ENCODE measurements at places on chromosomes 12 and 14.
A peak's percentile ranks its signal among the peaks of the same experiment; 100 is the strongest.

GRCh38 chr12:51635346-51635745 is 44.3 kb downstream of the SCN8A start:
- peak; percentile 45 for DNase-seq

DNA sequence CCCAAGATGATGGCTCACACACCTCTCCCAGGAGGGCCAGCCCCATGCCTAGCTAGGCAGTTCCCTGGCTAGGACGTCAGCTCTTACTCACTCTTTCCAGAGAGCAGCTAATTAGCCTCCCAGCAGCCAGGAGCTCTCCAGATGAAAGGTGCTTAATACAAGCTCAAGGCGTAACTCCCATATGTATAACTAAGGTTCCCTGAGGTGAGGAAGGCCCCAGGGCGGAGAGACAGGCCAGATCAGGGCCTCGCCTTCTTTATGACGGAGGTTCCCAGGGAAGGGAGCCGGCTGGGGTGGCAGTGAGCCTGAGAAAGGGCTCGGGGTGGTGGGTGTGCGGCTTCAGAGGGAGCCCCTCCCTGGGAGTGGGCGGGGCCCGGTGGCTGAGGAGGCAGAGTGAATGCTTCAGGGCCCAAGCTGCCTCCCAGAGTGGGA is 26.4 kb upstream of the ZFP36L1 start:
- peak; percentile 49 for DNase-seq

GRCh38 chr14:81303258-81303935 is 82.6 kb upstream of the GTF2A1 start:
- DNase-seq = no peak

DNA sequence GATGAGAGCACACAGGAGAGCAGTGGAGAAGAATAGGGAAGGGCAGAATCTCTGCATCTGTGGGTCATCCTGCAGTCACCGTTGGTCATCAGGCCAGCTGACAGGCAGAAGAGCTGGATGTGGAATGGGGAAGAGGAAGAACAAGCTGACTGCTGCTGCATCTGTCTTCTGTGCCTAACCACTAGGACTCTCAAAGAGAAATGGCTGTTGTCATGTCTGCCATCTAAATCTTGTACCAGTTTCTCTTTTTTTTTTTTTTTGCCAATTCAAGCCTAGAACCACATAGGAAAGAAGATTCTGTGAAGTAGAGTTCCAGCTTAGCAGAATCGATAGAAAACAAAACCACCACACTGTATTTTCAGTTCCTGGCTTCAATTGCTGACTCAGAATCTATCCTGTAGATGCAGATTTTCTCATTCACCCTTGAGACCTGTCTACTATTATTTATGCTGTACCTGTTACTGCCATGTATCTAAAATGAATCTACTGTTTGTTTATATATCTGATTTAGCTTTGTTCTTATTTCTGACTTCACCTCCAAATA is 421.9 kb upstream of the PRICKLE1 start:
- no peak for DNase-seq
